ENCODE measurements at places on chromosomes 11 and 22.
A peak's percentile ranks its signal among the peaks of the same experiment; 100 is the strongest.

DNA sequence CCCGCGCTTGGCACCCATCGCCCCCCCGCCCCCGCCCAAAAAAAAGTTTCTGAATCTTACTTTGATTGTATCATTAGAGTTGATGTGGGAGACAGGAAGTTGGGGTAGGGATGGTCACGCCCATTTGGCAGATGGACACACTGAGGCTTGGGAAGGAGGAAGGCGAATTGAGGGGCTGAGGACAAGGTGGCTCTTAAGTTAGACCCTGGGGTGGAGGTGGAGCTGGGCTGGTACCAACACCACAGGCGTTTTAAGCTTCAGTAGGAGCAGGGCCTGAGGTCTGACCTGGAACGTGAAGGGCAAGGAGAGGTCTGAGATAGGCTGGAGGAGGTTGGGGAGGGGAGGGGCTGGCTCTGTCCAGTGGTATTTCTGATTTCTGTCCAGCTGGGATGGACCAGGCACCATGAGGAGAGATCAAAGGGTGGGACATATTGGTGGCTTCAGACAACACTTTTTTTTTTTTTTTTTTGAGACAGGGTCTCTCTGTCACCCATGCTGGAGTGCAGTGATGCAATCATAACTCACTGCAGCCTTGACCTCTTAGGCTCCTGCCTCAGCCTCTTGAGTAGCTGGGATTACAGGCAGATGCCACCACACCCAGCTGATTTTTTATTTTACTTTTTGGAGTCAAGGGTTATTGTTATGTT lies 799 bp upstream of the CDC42BPG start:
- no peak for DNase-seq

- no peak for DNase-seq
Measured at GRCh38 chr11:117679461-117679860, 117.6 kb downstream of the DSCAML1 start.

GRCh38 chr22:42878561-42879305 lies 21.7 kb upstream of the ARFGAP3 start:
- DNase-seq = no peak

- no peak for DNase-seq
Measured at GRCh38 chr11:120837696-120838095, 186.2 kb upstream of the TBCEL start.

GRCh38 chr11:65315866-65316226 lies 1.2 kb downstream of the CDC42EP2 start:
- DNase-seq = no peak

DNA sequence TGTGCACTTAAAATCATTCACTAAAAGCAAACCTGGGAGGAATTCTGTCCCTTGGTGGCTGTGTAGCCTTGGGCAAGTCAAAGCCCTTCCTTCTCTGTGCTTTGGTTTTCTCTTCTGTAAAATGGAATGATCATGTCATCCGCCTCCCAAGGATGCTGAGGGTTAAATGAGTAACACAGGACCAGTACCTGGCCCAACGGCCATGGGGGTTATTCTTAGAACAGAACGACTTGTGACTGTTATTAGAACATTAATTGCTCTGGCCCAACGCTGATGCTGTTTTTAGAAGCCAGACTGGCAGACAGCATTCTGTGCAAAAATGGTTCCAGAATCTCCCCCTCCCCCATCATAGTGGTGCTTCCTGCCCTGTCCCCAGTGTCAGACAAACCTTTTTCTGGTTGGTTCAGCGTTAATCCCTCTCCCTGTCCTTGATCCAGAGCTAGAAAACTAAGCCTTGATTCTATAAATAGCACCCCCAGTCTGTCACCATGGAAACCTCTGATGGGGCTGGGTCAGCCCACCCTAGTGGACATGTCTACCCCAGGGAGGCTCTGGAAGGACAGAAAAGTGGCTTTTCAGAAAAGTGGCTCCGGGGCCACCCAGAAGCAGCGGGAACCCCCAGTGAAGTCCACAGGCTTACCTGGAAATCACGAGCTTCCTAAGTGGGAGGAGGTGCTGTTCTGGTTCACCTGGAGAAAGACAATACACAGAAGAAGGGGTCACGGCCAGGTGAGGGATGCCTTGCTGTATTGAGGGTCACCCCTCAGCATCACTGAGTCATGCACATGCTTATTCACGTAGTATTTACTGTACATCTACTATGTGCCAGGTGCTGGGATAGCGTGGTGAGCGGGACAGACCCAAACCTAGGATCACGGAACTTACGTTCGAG lies 15.5 kb upstream of the TFIP11 start:
- DNase-seq = no peak

GRCh38 chr11:73403541-73403940 lies 27.3 kb downstream of the RELT start:
- no peak for DNase-seq

DNA sequence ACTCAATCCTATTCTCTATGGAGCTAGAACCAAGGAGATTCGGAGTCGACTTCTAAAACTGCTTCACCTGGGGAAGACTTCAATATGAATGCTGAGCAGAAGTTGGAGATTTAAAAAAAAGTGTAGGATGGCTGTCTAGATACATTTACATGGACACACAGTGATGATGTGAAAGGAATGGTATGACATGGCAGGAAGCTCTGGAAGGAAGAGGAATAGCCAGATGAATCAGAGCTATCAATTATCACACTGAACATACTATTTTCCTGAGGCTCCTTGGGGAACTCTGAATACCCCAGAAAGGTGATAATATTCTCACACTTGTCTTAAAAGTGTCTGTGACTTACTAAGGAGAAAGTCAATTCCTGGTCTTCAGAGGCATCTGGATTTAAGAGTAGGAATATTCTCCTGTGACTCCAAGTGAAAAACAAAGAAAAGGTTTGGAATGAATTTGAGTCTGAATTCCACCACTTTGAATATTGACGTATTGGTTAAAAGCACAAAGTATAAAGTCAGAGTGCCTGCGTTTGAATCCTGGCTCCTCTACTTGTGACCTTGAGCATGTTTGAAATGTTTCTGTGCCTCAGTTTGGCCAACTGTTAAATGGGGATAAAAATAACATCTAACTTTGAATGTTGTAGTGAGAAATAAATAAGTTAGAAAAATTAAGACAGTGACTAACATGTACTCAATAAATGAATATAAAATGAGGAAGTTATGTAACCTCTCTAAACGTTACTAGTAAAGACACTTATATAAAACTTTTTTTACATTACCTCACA lies 1.3 kb downstream of the OR52D1 start:
- no peak for DNase-seq

DNA sequence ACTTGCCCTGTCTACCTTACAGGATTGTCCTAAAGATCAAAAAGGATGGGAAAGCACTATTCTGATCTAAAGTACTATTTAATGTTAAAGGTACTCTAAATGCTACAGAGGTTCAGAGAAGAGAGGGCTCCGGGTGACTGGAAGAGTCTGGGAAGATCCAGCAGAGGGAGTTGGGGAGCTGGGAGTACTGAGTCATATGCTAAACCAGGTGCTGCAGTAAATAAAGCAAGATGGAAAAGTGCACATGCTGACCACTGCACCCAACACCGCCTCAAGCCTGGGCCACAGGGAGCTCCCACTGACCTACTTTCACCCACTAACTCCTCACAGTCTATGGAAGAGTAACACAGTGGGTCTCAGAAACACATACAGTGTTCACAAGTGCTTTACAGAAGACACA lies 49.3 kb downstream of the WT1 start:
- DNase-seq = peak; percentile 6

DNA sequence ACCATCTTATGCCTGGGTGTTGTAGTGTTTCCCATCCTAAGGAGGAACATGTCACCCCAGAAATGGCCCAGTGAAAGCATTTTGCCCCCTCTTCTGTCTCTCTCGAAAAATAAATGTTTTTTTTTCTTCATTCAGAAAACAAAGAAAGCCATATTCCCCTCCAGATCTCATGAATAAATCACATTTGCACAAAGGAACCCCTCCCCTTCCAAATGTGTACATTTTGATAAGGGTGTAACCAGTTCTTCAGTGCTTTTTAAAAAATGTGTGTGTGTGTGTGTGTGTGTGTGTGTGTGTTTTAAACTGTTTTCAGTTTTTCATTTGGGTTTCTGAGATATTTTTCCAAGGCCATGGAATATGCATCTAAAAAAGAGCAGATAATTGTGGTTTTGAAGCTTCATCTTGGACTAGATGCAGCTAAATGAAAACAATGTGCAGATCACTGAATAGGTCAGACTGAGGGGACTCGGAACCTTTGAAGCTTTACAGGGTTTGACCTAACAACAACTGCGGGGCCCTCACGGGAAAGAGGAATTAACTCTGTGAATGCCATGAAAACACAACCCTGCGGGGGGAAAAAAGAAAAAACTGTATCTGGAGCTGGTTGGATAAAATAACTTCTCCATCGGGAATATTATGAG lies 76.4 kb downstream of the YAP1 start:
- no peak for DNase-seq

DNA sequence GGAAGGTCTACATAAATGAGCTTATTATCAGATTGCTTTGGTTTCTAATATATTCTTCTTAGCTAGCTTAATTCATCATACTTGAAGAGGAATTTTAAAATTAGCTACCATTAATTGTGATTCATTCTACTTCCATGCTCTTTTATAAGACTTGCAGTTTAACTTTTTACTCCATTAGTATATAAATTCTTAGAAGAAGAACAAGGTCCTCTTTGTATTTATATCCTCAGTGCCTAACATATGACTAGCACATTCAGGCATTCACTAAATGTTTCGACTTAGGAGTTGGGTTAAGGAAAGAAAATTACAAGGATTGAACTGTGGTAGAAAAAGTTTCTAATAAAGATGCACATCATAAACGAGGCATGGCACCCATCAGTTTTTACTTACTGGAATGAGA lies 1135.5 kb downstream of the JRKL start:
- no peak for DNase-seq

- peak; percentile 88 for DNase-seq
Measured at GRCh38 chr11:68843703-68844312, 2.1 kb upstream of the CPT1A start.

- DNase-seq = no peak
Measured at GRCh38 chr22:29302402-29302680, 4.1 kb upstream of the GAS2L1 start.

GRCh38 chr22:45318558-45319323 lies 9.0 kb downstream of the FAM118A start:
- DNase-seq = peak; percentile 65

GRCh38 chr11:85732965-85733364 lies 47.0 kb upstream of the CCDC89 start:
- DNase-seq = no peak
